Muscle of leg (tissue), 16 donors: ENCODE measurements at places on chromosomes 12 and 14. TPM values are rescaled to one million over a fixed set of nuclear protein-coding genes. Genes with fewer than 3 reads are reported as not detected.

GRCh38 chr12:69929125-69929524 lies 104.1 kb downstream of the MYRFL start:
- no peaks in the 10 kb centered on the region for H3K27me3 ChIP-seq
- H3K4me1 ChIP-seq = peaks cover 5% of the 10 kb centered on the region

DNA sequence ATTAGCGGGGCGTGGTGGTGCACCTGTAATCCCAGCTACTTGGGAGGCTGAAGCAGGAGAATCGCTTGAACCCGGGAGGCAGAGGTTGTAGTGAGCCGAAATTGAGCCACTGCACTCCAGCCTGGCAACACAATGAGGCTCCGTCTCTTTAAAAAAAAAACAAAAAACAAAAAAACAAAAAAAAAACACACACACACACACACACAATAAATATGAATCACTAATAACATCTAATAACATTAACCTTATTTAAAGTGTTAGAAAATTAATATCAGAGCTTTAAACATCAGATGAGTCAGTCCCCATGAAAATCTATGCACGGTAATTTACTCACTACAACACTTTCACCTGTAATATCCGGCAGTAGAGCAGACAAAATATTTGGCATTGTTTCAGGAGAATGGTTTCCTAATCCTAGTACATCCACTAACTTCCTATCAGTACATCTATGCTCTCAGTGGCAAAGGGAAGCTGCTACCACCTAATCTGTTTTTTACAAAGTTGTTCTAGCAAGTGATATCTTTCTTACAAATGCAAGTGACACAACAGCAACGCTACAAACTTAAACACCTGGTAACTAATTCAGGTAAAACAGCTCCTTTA lies 36.2 kb downstream of the MED13L start:
- H3K36me3 ChIP-seq = no peaks in the 10 kb centered on the region
- no peak for DNase-seq
- no peak overlapping the region for H3K27ac ChIP-seq
- peaks cover 7% of the 10 kb centered on the region for H3K4me1 ChIP-seq

- no peak for DNase-seq
- no peak overlapping the region for H3K4me3 ChIP-seq
- no peak overlapping the region for H3K27ac ChIP-seq
- H3K36me3 ChIP-seq = no peaks in the 10 kb centered on the region
- H3K4me1 ChIP-seq = no peaks in the 10 kb centered on the region
Observed at GRCh38 chr14:82520765-82521164, 987.1 kb upstream of the SEL1L start.

- H3K27ac ChIP-seq = no peak overlapping the region
- peaks cover 9% of the 10 kb centered on the region for H3K27me3 ChIP-seq
- H3K4me1 ChIP-seq = no peaks in the 10 kb centered on the region
- peak; percentile 9 for DNase-seq
- H3K4me3 ChIP-seq = no peak overlapping the region
- H3K36me3 ChIP-seq = no peaks in the 10 kb centered on the region
Observed at GRCh38 chr14:36556811-36557433, 25.5 kb downstream of the NKX2-8 start.

GRCh38 chr14:25868521-25869314 lies 729.1 kb downstream of the NOVA1 start:
- no peaks in the 10 kb centered on the region for H3K27me3 ChIP-seq
- H3K27ac ChIP-seq = no peak overlapping the region
- DNase-seq = no peak
- no peak overlapping the region for H3K4me3 ChIP-seq

DNA sequence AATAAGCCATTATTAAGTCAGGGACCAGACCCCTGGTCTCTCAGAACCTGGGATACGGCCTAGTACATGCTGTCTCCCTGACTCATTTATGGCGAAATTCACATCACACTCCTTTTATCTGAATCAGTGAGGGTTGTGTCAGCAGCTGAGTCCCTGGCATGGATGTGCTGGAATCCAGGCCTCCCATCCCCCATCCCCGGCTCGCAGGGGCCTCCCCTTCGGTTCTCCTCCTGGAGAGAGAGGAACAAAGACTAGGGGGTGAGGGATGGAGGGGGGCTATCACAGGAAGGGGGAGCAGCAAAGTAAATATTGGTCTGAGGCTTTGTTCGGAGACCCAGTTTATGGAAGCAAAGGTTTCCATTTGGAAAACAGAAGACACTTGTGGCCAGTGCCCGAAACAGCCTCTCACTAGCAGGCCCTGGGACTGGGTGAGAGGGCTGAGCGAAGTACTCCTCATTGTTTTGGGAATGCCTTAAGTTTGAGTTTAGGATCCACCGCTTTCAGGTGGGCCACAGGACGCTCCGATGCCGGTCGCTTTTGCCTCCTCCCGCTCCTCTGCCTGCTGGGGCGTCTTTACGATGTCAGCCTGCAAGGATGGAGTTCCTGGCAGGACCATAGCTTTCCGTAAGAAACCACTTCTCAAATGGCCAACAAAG lies 145.0 kb downstream of the PRKCH start:
- H3K4me3 ChIP-seq = no peak overlapping the region
- no peaks in the 10 kb centered on the region for H3K27me3 ChIP-seq
- H3K27ac ChIP-seq = no peak overlapping the region
- DNase-seq = no peak
- no peaks in the 10 kb centered on the region for H3K36me3 ChIP-seq

- H3K4me3 ChIP-seq = no peak overlapping the region
- DNase-seq = no peak
- peaks cover 5% of the 10 kb centered on the region for H3K4me1 ChIP-seq
- peaks cover 25% of the 10 kb centered on the region for H3K27me3 ChIP-seq
- H3K36me3 ChIP-seq = no peaks in the 10 kb centered on the region
Observed at GRCh38 chr14:104321088-104321801, 182.9 kb downstream of the KIF26A start.

DNA sequence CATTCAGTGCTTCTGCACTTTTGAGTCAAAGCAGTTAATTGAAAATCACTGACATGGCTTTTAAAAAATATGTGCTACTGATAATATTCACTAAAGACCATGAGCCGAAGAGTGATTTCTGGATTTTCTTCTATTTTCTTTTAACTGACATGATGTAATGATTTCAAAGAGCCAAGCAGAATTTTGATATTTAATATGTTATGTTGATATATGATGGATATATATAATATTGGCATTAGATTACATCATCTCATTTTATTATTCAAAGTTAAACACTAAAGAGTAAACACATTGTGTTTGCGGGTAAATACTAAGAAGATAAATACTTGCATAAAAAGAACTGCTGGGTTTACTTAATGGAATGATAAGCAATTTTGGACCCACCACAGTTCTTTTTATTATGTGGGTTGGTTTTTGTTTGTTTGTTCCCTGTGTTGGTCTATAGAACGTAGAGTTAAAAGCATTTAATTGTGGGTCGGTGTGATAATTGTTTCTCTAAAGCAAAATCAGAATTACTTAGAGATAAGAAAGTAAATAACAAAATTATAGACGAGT lies 692 bp downstream of the SPIC start:
- no peak overlapping the region for H3K4me3 ChIP-seq
- no peaks in the 10 kb centered on the region for H3K4me1 ChIP-seq
- no peaks in the 10 kb centered on the region for H3K27me3 ChIP-seq
- no peak for DNase-seq

- H3K4me3 ChIP-seq = no peak overlapping the region
- no peaks in the 10 kb centered on the region for H3K27me3 ChIP-seq
- no peaks in the 10 kb centered on the region for H3K4me1 ChIP-seq
- H3K27ac ChIP-seq = no peak overlapping the region
Observed at GRCh38 chr12:5369298-5369697, 62.6 kb upstream of the NTF3 start.

DNA sequence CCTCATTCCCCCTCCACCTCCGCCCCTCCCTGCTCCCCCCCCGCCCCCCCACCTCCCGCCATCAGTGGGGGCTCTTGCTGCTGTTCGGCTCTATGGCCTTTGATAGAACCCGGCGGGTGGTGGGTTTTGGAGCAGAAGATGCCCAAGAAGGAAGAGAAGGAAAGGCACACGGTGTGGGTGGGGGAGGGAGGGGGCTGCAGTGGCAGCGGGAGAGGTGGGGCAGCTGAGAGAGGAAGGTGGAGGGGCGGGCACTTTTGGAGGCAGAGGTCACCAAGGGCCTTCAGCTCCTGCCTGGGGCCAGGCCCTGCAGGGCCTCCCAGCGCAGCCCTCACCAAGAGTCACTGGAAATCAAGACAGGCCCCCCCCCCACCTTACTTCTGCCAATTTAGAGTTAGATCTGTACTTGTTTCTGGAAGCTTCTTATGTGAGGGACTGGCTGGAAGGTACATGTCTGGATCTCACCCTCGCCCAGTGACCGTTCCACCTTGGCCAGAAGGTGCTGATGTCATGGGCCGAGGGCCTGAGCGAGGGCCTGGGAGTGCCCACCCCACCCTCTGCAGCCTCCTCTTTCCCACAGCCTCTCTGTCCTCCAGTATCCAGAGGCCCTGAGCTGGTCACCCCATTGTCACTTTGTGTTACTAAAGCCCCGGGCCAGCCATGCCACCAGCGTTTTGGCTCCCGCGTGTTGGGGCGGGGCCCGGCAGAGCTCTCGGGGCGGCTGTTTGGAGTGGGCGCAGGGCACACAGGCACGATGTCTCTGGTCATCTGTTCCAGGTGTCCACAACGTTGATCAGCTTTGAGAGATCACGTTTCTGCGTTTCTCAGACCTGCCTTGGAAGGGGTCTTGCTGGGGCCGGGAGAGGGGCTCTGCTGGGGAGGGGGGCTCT lies 153.9 kb downstream of the KIF26A start:
- peaks cover 11% of the 10 kb centered on the region for H3K27me3 ChIP-seq
- no peak overlapping the region for H3K27ac ChIP-seq
- no peak overlapping the region for H3K4me3 ChIP-seq
- no peaks in the 10 kb centered on the region for H3K36me3 ChIP-seq
- H3K4me1 ChIP-seq = peaks cover 26% of the 10 kb centered on the region

GRCh38 chr14:85856430-85856829 lies 326.5 kb downstream of the FLRT2 start:
- no peaks in the 10 kb centered on the region for H3K27me3 ChIP-seq
- H3K4me3 ChIP-seq = no peak overlapping the region
- H3K27ac ChIP-seq = no peak overlapping the region
- DNase-seq = no peak

DNA sequence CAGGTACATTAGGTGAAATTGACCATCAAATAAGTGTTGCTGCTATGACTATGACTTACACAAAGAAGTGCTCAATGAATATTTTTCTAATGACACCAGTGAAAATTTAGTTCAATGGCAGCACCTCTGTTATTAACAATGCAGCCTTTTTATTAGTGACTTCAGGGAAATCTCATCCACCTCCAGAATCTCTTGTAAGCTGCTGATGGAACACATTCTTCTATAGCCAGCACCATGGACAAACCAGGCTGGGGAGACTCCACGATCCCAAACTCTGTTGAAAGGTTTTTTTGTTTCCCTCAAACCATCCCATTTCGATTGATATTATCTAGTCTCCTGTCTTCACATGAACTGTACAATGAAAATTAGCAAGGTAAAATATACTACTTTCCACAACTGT lies 265.9 kb downstream of the ITPR2 start:
- peak overlapping the region; percentile 4 for H3K27ac ChIP-seq
- H3K4me1 ChIP-seq = no peaks in the 10 kb centered on the region
- no peaks in the 10 kb centered on the region for H3K36me3 ChIP-seq
- H3K4me3 ChIP-seq = no peak overlapping the region
- no peak for DNase-seq
- no peaks in the 10 kb centered on the region for H3K27me3 ChIP-seq

DNA sequence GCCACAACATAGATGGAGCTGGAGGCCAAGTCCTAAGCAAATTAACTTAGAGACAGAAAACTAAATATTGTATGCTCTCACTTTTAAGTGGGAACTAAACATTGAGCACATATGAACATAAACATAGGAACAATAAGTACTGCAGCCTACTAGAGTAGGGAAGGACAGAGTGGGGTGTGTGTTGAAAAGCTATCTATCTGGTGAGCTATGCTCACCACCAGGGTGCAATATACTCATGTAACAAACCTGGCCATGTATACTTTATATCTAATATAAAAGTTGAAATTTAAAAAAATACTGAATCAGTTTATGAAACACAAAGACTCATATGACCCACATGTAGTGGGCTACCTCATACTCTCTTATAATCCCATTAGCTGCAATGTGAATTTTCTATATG lies 1305.0 kb downstream of the LRFN5 start:
- H3K27me3 ChIP-seq = no peaks in the 10 kb centered on the region
- no peak for DNase-seq
- H3K4me1 ChIP-seq = no peaks in the 10 kb centered on the region
- H3K36me3 ChIP-seq = no peaks in the 10 kb centered on the region

DNA sequence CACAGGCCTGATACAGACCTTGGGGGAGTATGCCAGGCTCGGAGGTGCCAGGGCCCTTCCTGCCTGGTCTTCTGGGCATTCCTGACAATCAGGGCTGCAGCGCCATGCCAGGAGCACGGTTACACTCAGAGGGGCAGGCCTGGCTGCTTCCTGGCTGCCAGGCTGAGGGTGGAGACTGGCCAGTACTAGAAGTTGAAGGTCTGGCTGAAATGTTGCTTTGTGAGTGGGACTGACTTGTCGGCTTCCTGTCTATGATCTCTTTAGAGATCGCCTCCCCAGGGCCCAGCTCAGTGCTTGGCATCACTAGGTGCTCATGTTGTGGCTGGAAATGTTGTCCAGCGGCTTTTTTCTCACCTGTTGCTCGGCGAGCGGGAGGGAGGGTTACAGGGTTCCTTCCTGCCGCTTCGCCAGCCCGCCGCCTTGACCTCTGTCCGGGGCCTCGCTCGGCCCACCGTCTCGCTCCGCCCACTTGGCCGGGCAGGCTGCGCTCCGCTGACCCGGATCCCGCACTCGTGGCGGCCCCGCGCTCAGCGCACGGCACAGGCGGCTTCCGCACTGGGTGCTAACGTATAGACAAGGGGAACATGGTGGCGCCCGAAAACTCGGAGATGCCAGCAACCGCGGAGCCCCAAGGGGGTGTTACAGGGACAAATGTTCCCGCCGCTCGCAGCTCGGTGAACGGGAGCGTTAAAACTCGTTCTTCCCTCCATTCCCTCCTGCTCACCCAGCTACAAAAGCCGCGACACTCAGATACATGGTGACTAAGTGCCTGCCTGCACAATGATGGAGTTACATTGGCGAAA lies 32.6 kb downstream of the PAPLN start:
- H3K27ac ChIP-seq = no peak overlapping the region
- peak; percentile 51 for DNase-seq
- H3K4me3 ChIP-seq = peak overlapping the region; percentile 34
- peaks cover 9% of the 10 kb centered on the region for H3K4me1 ChIP-seq
- peaks cover 8% of the 10 kb centered on the region for H3K36me3 ChIP-seq

TMEM30B gene
- total RNA-seq = 3.2 TPM

LMNTD1 gene
- 0.18 TPM for total RNA-seq

GARIN6 gene
- not detected for total RNA-seq

EIF2S3B gene
- total RNA-seq = 0.71 TPM

CFAP54 gene
- total RNA-seq = 0.35 TPM
